ENCODE measurements at places on chromosomes 12 and 14.
A peak's percentile ranks its signal among the peaks of the same experiment; 100 is the strongest.

- DNase-seq, result no peak
These were observed 47.2 kb upstream of the CTDSP2 start for GRCh38 chr12:57893431-57894353.

- peak; percentile 45 for DNase-seq
These were observed 114.3 kb downstream of the KSR2 start for GRCh38 chr12:117854339-117855012.

DNA sequence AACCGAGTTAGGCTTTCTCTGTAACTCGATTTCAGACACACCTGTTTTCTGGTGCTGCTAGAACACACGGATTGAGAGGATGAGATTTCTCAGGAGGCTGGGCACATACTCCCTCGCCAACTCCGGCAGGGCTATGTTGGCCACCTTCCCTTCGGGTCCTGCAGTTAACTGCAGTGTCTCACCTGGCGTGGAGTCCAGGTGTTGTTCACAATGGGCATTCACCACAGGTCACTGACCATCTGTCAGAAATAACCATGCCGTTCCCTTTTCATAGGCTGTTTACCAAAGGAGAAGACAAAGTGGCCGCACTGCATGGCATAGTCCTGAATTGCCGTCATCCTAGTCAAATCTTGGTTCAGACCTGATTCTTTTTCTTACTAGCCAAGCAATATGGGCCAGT, 5.5 kb upstream of the KCNH3 start:
- DNase-seq, result peak; percentile 22

DNA sequence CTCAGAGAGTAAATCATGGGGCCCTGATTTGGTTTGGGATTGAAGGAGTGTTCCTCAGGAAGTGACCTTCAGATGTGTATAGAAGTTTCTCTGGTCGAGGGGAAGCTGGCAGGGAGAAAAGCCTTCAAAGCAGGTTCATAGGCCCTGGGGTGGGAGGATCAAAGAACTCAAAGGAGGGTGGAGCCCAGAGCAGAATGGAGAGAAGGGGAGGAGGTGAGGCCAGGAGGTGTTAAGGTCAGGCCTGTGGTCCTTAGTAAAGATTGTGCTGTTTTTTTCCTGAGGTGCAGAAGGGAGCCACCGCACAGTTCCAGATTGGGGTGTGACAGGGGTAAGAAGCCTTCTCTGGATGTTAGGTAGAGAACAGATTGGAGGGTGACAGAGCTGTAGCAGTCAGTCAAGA, 9.7 kb upstream of the CFAP251 start:
- no peak for DNase-seq

DNA sequence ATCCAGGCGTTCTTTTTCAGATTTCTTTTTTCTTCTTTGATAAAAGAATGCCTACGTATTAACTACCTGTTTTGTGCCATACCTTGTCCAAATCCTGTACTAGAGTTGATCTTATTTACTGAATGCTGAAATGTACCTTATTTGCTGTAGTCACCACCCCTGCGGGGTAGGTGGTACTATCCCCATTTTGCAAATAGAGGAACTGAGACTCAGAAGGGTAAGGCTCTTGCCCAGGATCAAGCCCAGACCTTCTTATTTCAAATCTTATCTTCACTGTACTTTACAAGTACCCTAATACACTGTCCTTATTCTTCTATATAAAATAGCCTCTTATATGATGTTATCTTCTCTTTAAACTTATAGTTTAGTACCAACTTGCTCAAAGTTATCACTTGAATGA, 206.5 kb downstream of the SLC41A2 start:
- no peak for DNase-seq

- DNase-seq, result no peak
These were observed 1.5 kb downstream of the NRIP2 start for GRCh38 chr12:2833327-2833726.
